Activated CD4-positive, alpha-beta T cell treated with anti-CD3 and anti-CD28 coated beads, Interleukin-2, amount 50 U/mL, for 48 hours (primary cell): ENCODE measurements at places on chromosomes 7 and 10.
A peak's percentile ranks its signal among the peaks of the same experiment; 100 is the strongest.

GRCh38 chr10:5466451-5467206, 32.7 kb downstream of the CALML5 start:
- no peak for DNase-seq

DNA sequence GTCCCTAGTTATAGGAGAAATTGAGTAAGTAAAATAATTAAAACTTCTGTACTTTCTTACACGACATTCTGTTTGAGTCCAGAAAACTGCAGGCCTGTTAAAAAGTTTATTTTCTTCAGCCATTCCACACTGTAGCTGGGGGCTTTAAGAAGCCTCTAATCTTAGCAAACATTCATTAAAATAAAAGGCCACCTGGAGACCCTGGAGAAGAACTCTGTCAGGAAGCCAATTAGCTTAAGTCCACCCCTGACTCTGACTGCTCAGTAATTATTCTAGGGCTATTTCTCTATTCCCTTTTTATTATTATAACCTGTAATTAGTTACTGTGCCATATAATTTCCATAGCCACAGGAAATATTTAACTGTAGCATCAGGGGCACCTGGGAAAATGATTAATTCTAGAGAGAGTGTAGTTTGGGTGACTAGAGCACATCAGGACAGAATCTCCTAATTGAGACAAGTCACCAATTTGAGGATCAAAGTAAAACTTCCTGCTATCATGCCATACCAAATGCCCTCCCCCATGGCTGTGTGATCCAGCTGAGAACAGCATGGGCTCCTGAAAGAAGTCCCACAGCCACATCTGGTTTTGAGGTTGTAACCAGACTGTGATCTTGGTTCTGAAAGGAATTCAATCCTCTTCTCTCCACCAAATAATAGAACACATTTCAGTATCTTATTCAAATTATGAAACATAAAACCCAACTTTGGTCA, 1302.3 kb downstream of the XPNPEP1 start:
- DNase-seq: no peak

- no peak for DNase-seq
These were observed 410.8 kb downstream of the MDFIC start for GRCh38 chr7:115332691-115333090.

DNA sequence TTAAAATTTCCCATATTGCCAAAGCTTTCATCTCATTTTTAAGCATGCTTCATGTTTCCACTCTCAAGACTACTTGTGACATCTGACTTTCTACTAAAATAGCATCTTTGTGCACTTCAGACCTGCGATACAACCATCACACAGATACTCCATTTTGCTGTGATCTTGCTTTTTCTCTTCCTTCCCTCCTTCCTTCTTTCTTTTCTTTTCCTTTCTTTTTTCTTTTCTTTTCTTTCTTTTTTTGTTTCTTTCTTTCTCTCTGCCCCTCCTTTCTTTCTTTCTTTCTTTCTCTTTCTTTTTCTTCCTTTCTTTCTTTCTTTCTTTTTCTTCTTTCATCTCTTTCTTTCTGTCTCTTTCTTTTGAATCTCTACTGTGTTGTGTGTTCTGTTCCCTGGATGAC, 194.0 kb upstream of the KCND2 start:
- no peak for DNase-seq

DNA sequence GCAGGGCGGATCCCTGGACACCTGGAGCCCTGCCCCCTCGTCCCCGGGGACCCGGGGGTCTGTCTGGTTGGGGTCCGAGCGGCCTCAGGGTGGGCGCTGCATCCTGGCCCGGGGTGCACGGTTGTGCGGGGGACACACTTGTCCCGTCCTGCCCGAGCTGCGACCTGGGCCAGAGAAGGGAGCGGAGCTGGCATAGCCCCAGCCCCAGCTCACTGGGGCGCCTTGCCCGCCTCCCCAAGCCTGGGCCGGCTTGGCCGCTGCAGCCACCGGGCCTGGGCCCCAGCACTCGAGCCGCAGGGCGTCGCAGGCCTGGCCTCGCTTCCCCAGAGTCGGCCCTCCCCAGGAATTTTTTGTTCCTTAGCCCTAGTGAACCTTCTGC, 54.5 kb downstream of the GLRX3 start:
- no peak for DNase-seq

- peak; percentile 30 for DNase-seq
These were observed 27.8 kb downstream of the NKX2-3 start for GRCh38 chr10:99560277-99561126.

DNA sequence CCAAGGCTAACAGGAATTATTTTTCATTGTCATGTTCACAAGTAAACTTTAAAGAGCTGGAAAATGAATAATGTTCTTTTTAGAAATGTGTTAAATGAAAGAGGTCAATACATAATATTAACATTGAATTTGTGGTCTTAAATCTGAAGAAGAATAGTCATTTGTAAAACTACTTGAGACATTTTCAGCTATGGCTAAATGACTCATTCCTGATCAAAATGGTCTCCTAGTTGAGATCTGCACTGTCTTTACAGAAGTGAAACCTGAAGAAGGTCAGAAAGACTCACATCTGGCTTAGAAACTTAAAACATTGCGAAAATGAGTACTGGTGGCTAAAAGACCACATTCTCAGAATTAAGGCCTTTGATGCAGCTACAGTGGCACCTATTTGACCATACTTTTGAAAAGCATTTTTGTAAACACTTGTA, 5.9 kb downstream of the PIK3CG start:
- DNase-seq: no peak

- DNase-seq: no peak
These were observed 157.2 kb downstream of the CHRM2 start for GRCh38 chr7:137025469-137026175.

DNA sequence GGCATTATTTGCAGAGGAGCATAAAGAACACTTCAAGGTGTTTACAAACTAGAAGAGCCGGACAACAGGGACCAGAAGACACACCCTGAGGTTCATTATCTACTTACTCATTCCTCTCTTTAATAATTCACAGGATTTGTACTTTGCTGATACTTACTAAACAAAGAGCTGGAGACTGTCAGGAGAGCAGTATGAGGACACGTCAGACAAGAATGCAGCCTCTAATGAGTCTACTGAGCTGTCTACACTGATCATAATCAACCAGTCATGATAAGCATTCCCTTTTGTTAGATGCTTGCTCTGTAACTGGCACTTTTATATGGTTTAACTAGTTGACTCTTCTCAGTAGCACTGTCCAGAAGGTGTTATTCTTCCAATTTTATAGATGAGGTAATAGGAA, 243.3 kb upstream of the CDC14C start:
- DNase-seq: no peak
